Left renal pelvis (tissue), 4 donors: ENCODE measurements at places on chromosomes 7 and 10.

GRCh38 chr10:71845410-71846405 is 5.3 kb downstream of the PSAP start:
- DNase-seq: no peak

DNA sequence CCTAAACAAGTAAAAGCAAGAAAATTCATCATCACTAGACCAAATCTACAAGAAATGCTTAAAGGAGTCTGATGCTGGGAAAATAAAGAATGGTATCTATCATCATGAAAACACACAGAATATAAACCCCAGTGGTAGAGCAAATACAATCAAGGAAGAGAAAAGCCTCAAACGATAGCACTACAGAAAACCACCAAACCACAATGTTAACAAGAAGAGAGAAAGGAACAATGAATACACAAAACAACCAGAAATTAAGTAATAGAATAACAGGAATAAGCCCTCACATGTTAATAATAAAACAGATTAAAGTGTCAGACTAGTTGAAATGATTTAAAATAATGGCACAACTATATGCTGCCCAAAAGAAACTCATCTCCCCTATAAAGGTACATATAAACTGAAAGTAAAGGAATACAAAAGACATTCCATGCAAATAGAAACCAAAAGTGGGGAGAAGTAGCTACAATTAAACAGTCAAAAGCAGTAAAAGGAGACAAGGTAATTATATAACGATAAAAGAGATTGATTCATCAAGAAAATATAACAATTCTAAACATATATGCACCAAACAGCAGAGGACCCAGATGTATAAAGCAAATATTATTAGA is 77.3 kb downstream of the JMJD1C start:
- DNase-seq: no peak

- no peak for DNase-seq
Observed at GRCh38 chr7:2175091-2175490, 57.7 kb downstream of the MAD1L1 start.

GRCh38 chr10:127418536-127419168 is 130.5 kb upstream of the NPS start:
- DNase-seq: no peak
